ENCODE measurements at places on chromosomes 12 and 14.

DNA sequence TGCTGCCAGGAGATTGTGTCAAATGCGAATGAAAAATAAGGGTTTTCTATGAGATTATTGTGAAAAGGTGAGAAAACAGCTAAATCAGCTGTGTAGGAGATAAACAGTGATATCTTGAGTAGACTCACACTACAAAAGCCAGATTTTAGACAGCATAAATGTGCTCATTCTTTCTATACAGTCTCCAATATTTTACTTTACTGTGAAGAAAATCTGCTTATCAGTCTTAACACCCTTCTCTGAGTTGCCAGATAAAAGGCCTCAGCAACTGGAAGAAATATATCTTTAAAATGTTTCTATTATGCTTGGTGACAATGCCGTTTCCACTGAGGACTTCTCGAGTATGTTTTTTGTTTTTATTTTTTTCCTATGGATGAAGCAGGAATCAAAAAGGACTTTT is 47.0 kb upstream of the PTCSC3 start:
- no peak for DNase-seq

GRCh38 chr12:60393093-60393492 is 797.3 kb downstream of the SLC16A7 start:
- no peak for DNase-seq

GRCh38 chr14:101088714-101089113 is 185.2 kb upstream of the RTL1 start:
- no peak for DNase-seq

- no peak for DNase-seq
These were observed 1.4 kb upstream of the APOBEC1 start for GRCh38 chr12:7667125-7667524.

- peak; percentile 62 for DNase-seq
These were observed 448.5 kb downstream of the TMEM121 start for GRCh38 chr14:105974902-105975301.

DNA sequence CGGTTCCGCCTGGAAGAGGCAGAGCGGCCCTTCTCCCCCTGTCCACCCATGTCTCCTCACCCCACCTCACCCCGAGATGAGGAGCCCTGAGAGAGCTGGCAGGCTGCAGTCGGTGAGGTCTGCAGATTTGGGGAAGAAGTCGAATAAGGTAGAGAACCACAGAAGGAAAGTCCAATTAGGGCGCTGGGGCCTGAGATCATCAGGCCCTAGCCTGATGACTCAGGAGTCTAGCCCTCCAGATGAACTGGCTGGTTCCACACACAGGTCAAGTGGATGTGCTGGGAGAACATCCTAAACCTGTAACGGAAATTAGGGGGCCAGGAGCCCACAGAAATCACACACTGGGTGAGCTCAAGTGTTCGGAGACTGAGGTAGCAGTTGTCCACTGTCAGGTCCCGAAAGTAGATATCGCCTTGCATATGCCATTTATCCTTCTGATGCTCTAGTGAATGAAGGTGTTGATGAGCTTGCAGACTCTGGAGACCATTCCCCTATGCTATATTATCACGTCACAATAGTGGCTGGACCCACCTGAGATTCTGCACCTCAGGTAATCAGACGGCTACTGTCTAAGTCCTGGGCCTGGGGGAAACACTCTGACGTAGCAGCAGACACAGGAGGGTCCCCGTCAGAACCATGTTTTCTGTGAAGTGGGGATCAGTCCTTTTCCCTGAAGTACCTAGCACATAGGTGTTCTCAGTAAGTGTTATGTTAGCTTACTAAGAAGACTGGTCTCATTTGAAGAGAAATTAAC is 886 bp upstream of the METTL17 start:
- DNase-seq = no peak

GRCh38 chr14:76196980-76197695 is 45.4 kb downstream of the GPATCH2L start:
- DNase-seq = no peak

- no peak for DNase-seq
These were observed 53.7 kb downstream of the SYT1 start for GRCh38 chr12:78918268-78918667.

DNA sequence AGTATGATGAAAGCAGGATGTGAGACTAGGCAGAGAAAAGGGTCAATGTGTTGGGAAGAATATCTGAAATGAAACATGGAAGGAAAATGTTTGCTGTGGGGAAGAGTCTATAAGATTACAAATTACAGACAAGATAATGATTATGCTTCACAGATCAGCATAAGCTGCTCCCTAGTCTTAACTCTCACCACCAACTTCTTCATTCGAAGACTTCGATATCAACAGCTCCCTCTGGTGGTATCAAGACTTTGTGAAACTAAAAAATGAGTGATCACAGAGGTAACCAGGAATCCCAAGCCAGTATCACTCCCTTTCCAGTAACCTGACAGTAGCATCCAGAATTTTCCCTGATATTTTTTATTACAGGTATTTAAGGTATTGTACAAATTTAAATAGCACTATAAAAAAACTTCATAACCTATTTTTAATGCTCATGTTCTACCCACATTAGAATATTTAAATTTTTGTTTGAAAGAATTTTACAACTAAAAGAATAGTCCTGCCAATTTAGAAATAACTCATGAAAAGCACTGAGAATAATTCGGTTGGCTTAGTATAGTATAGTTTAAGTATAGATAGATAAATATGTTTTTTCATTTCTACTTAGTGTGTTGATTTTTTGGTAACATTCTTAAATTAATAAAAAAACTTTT is 84.4 kb downstream of the C2CD5 start:
- DNase-seq = no peak

- DNase-seq = no peak
These were observed 337.7 kb downstream of the IPO8 start for GRCh38 chr12:30357766-30358490.

GRCh38 chr14:32020882-32021281 is 56.2 kb upstream of the ARHGAP5 start:
- DNase-seq = no peak

DNA sequence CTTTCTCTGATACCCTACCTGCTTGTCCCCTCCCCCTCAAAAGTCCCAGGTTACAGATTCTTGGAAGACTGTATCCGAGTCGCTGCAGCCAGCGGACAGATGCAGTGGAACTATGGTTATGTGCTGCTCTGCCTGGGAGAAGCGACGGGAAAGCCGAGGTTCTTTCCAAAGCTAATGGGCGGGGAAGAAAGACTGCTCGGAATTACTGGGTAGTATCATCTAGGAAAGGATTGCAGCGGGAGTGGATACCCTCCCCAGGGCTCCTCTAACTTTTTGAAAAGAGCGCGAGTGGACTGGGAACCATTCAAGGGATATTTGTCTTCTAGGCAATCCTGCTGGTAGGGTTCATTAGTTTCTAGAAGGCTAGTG is 1.4 kb downstream of the PTHLH start:
- DNase-seq = no peak

DNA sequence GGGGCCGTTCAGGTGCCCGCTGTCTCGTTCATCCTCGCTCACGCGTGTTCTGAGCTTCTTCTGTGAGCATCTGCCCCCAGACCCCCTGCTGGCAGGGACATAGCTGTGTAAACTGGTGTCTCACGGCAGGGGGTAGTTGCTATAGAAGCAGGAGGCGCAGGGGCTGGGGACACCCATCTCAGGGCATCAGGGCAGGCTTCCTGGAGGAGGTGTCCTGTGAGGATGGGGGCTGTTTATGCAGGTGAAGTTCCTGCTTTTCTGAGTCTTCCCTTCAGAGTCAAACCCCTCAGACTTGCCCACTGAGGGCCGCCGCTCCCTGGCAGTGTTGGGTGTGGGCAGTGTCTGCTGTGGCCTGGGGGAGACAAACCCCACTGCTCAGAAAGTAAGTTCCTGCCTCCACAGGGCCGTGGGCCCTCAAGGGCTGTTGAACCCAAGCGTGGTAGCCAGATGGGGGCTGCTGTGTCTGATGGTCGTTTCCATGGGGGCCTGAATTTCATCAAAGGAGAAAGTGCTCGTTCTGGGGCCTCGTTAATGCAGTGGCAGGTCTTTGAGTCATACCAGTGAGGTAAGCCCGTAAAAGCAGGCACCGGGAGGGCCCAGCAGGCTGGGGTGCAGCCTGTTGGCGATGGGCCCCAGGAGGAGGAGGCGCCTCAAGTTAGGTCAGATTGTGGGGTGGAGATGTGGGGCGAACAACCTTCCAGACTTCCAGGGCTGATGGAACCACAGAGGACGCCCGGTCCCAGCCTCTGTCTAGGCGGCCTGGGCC is 23.4 kb downstream of the KIF26A start:
- DNase-seq = no peak

- no peak for DNase-seq
These were observed 617.6 kb downstream of the LRFN5 start for GRCh38 chr14:42224053-42224888.

GRCh38 chr14:82836256-82836950 is 1302.8 kb upstream of the SEL1L start:
- no peak for DNase-seq

DNA sequence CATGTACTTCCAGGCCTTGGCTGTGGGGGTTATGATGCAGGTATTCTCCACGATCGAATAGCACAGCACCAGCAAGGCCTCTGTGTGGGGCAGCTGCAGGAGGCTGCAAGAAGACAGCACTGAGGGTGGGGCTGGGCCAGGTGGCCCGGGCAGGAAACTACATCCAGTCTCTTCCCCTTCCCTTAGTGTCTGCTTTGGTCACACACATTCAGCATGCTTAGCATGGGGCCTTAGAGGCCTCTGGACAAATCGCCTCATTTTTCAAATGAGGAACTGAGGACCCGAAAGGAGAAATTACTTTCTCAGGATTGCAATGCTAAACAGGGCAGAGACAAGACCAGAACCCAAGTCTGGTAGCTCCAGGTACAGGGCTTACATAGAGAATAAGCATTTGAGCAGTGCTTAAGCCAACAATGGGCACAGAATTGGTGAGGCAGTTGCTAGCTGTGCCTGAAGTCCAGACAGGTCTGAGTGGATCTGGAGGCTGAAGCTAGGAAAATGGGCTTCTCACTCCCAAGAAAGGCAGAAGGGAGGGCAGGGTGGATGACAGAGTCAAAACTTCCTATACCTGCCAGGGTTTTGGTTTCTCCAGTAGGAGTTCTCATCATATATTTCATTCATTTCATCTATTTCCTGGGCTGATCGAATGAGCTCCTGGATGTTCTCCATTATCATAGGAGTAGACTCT is 3.5 kb downstream of the ACRBP start:
- no peak for DNase-seq

- no peak for DNase-seq
These were observed 5.8 kb upstream of the HOXC12 start for GRCh38 chr12:53948650-53949593.

DNA sequence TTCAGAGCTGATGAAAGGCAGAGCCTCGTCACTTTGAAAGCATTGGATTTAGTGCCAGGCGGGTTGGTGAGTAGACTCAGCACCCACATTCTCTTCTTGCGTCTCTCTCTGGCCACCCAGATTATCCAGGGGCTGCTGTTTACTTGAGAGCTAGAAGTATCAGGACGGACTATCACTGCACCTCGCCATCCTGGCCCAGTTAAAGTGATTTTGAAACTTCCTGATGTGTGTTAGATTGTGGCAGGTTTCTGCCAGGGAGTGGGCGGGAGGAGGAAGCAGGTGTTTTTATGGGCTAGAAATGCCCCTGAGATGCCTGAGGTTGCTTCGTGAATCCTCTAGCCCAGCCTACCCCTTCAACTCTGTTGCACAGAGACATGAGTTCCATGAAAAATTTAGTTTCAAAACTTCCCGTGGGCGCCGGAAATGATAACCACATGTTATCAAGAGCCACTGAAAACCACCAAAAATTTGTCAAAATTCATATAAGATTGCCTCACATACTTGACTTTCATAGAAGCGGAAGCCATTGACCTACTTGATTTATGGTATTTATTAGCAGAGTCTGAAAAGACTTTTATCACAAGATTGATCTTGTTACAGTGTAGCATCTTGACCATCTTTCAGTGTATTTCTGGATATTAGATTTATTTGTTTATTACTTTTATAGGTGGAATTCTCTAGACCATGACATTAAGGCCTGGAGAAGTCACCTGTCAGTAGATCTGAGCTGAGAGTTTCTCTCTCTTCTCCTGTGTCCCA is 466.0 kb downstream of the RAD51B start:
- DNase-seq = peak; percentile 65
